ENCODE measurements at places on chromosomes 1 and 21.

- peak; percentile 87 for DNase-seq
These were observed 29.3 kb downstream of the KRTAP10-1 start for GRCh38 chr21:44510508-44511218.

DNA sequence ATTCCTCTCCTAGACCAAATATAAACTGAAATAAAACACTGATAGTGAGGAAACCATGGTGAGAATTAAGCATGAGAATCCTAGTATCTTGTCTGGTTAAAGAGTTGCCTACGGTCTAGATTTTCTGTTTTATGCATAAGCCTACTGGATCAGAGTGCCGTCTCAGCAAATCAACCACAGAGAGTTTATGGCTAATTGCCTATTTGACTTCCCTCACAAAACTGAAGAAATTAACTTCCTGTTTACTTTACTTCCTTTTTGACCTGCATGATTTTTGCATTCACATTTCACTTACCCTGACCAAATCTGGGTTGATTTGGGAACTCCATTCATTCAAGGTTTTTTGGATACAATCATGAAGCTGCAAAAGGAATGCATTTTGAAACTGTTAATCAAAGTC is 5.0 kb downstream of the GCLM start:
- DNase-seq, result peak; percentile 14

DNA sequence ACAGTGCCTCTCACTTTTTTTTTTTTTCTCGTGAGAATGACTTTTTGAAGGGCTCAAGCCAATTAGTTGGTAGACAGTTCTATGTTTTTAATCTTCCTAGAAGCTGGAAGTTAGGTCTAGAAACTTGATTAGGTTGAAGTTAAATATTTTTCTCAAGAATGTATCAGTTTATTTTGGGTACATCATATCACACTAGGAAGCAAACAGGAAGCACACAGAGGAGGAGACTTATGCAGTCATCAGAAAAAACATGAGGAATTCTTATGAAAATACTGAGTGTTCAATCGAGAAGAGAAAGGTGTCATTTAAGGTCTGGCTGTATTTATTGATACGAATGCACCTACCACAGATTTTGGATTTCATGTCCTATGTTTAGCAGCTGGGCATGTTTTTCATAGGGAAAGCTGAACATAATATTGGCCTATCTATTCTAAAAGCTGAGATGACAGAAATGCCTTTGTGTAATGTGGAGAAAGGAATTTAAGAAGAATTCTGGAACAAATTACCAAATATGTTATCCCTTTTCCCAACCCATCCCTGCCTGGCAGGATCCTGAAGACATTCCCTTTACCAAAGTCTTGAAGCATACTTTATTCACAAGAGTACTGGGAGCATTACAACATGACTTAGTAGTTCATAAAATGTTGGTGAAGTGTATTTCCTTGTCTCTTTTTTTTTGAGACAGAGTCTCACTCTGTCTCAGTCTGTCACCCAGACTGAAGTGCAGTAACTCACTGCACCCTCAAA is 17.5 kb upstream of the ZFP69B start:
- DNase-seq, result no peak

GRCh38 chr1:33030575-33030974 is 6.1 kb downstream of the AK2 start:
- no peak for DNase-seq

GRCh38 chr1:2183937-2184334 is 10.6 kb downstream of the FAAP20 start:
- DNase-seq, result no peak

DNA sequence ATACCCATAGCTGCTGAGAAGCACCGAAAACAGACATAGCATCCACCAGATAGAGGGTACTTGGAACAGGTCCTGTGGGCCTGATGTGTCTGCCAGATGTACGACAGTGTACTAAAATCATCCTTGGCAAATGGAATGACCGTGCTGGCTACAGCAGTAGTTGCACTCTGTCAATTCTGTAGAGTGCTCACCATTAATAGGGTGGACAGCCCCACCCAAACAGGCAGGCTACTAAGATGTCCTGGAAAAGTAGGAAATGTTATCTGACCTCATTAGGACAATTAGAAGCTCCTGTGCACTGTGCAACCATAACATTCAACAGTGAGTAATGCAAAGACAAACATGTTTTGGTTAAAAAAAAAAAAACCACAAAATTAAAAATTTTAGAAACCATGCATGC is 106.2 kb downstream of the PTPN14 start:
- DNase-seq, result no peak

DNA sequence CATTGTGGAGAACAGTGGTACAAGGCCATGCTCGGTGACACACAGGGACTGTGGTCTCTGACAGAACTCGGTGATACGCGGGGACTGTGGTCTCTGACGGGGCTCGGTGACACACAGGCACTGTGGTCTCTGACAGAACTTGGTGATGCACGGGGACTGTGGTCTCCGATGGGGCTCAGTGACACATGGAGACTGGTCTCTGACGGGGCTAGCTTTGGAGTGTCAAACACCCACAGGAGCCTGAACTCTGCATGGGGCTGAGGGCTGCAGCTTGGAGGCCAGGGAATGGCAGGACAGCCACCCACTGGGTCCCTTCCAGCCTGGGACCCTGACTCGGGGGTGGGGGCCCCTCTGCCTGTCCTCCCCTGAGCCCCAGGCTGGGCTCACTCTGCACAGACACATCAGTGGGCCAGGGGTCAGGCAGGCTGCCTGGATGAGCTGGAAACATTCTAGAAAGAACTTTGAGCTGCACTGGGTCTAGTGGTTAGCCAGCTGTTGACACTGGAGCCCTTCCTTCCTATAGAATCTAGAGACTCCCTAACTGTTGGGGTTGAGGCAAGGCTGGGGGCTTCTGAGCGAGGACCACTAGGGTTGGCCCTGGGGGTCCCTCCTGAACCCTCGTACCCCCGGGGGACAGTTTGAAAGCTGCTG is 49.8 kb downstream of the DISP3 start:
- DNase-seq, result no peak

DNA sequence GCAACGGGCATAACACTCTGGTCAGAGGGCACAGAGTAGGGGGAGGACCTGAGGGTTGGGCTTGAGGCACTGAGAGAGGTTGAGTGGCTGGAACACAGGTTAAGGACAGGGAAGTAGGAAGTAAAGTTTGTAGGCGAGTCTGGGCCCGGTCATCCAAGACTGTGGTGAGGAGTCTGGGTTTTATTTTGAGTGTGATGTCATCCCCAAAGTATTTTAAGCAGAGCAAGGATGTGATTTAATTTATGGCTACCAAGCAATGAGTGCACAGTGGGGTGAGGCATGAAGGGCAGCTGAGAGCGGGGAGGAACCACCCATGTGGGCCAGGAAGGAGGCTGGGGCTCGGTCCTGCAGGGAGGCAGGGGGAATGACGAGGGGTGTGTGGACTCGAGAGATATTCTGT is 11.2 kb upstream of the VWA5B1 start:
- no peak for DNase-seq

- DNase-seq, result no peak
These were observed 91.7 kb downstream of the C1orf94 start for GRCh38 chr1:34268311-34268954.

- peak; percentile 68 for DNase-seq
These were observed 116.8 kb downstream of the CASZ1 start for GRCh38 chr1:10679496-10680220.

DNA sequence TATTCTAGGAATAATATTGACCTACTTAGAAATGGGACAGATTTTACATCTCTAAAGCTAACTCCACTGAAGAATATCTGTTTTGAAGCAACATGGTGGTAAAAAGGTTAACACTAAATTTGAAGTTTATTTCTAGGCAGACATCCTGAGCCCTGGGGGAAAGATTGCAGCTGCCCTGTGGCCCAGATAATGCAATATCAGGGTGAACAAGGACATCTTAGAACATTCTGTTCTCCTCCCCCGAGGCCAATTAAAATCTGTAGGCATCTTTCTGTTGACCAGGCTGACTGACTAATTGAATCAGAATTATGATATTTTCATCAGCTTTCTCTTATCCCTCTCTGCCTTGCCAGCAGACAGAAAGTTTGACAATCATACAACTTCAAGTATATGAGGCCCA is 149.8 kb upstream of the DUSP10 start:
- DNase-seq, result no peak
